Activated naive CD4-positive, alpha-beta T cell treated with anti-CD3 and anti-CD28 coated beads, Interleukin-2, amount 10 ng/mL, durations not matched to agents 5 hours and 36 hours (primary cell): ENCODE measurements at places on chromosomes 5 and 9. TPM values are rescaled to one million over a fixed set of nuclear protein-coding genes. Genes with fewer than 3 reads are reported as not detected.

The EIF4EBP3 gene
- 13.2 TPM for total RNA-seq

The OR13C3 gene
- total RNA-seq: not detected

The BRINP1 gene
- total RNA-seq: not detected

The TAS2R1 gene
- not detected for total RNA-seq

The POC5 gene
- 16.1 TPM for total RNA-seq

The KCNV2 gene
- not detected for total RNA-seq

The TAF11L5 gene
- total RNA-seq: not detected

The PCDHB13 gene
- not detected for total RNA-seq

The TEX48 gene
- total RNA-seq: not detected

The DPM2 gene
- total RNA-seq: 59.0 TPM

The ANKDD1B gene
- 0.23 TPM for total RNA-seq

The TPPP gene
- total RNA-seq: 0.05 TPM

The MIER3 gene
- 21.2 TPM for total RNA-seq
